Fibroblast of lung (primary cell): ENCODE measurements at places on chromosomes 11 and 22. TPM values are rescaled to one million over a fixed set of nuclear protein-coding genes. Genes with fewer than 3 reads are reported as not detected.

The CRYBA4 gene
- not detected in 2 replicates for total RNA-seq

DNA sequence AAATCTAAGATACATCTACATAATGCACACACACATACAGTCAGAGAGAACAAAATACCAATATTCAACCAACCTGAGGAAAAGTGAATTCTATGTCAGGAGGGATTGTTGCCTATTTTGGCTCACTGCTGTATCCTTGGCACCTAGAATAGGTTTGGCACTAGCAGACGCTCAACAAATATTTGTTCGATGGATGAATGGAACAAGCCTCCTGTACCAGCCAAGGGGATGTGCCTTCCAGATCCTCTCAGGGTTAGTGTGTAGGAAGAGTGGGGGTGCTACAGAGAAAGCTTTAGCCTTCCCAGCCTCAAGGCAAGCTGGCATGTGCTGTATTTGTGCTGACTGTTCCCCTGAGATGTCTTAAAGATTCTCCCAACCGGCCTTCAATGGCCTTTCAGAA, 23.3 kb upstream of the POU2AF1 start:
- H3K36me3 ChIP-seq = no peaks in the 10 kb centered on the region
- no peak overlapping the region for H3K4me3 ChIP-seq
- no peak overlapping the region for H3K27ac ChIP-seq
- H3K27me3 ChIP-seq = peaks cover 3% of the 10 kb centered on the region

DNA sequence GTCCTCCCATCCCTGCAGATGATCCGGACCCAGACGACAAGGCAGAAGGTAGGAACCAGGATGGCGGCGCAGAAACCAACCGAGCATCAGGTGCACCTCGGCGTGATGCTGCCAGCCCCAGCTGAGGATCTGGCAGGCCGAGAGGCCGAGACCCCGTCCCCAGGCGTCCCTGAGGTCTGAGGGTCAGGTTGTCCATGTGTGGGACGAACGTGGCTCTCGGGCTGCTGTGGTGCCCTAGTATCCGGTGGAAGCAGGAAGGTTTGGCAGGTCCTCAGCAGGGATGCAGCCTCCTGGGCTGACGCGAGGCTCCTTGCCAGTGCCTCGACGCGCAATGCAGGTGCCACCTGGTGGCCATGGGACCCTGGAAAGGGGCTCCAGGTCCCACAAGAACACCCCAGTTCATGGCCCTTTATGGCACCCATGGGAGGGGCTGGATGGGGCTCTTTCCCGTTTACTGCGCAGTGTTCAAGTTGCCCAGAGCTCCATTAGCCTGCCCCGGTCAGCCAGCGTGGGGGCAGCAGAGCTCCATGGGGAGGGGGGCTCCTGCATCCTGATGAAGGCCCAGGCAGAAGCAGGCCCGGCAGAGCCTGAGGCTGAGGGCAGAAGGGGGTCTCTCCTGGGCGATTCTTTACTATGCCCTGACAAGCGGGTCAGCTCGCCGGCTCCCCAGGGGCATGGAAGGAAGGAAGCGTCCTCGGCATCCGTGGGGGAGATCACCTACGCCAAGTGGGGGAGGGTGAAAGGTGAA, 129.9 kb downstream of the CTTN start:
- H3K4me1 ChIP-seq = no peaks in the 10 kb centered on the region
- H3K36me3 ChIP-seq = no peaks in the 10 kb centered on the region
- no peak for DNase-seq

- H3K4me3 ChIP-seq = no peak overlapping the region
- H3K4me1 ChIP-seq = no peaks in the 10 kb centered on the region
- H3K36me3 ChIP-seq = no peaks in the 10 kb centered on the region
- no peaks in the 10 kb centered on the region for H3K27me3 ChIP-seq
Observed at GRCh38 chr11:14907411-14908213, 15.6 kb upstream of the CYP2R1 start.

DNA sequence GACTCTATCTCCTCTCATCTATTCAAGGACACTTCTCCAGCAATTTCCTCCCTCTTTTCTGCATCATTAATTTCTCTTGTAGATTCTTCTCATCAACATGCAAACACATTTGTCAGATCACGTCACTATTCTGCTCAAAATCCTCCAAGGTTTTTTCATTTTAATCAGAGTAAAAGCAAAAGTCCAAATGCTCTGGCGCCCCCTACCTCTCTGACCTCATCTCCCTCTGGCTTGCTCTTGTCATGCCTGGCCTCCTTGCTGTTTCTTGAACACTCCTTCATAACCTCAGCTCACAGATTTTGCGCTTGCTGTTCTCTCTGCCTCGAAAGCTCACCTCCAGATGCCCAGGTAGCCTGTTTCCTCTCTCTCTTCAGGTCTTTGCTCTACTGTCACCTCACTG, 22.4 kb downstream of the RTCB start:
- peak; percentile 16 for DNase-seq
- H3K4me1 ChIP-seq = no peaks in the 10 kb centered on the region
- no peak overlapping the region for H3K4me3 ChIP-seq
- H3K36me3 ChIP-seq = peaks cover 6% of the 10 kb centered on the region
- no peaks in the 10 kb centered on the region for H3K27me3 ChIP-seq
- no peak overlapping the region for H3K27ac ChIP-seq

GRCh38 chr11:112961146-112961668, at the start of gene NCAM1:
Gene NCAM1 (plus strand): TSS chr11:112961420.
- DNase-seq = peak; percentile 84
- H3K4me1 ChIP-seq = no peaks in the 10 kb centered on the region
- H3K36me3 ChIP-seq = no peaks in the 10 kb centered on the region
- peaks cover 11% of the 10 kb centered on the region for H3K27me3 ChIP-seq
- H3K4me3 ChIP-seq = peak within 1 kb of the TSS; percentile 56

The LSP1 gene
- total RNA-seq = 1.8 and 6.7 TPM in 2 replicates

DNA sequence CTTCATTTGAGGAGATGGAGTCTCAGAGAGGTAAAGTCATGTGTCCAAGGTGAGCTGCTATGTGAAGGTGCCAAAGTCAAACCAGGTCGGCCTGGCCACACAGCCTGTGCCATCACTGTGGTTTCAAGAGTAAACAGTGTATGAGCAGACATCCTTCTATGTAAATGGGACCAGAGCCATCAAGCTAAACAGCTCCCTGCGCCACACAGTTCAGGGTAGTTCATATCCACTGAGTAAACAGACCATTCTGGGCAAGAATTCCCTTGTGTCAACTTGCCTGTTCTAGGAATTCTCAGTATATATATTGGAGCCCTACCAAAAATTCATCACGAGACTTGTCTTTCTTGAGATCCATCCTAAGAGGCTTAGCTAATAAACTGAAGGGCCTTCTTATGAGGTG, 77.5 kb downstream of the AMOTL1 start:
- no peaks in the 10 kb centered on the region for H3K27me3 ChIP-seq
- peak; percentile 27 for DNase-seq
- peaks cover 4% of the 10 kb centered on the region for H3K4me1 ChIP-seq
- H3K4me3 ChIP-seq = no peak overlapping the region
- H3K27ac ChIP-seq = no peak overlapping the region
- H3K36me3 ChIP-seq = peaks cover 1% of the 10 kb centered on the region

DNA sequence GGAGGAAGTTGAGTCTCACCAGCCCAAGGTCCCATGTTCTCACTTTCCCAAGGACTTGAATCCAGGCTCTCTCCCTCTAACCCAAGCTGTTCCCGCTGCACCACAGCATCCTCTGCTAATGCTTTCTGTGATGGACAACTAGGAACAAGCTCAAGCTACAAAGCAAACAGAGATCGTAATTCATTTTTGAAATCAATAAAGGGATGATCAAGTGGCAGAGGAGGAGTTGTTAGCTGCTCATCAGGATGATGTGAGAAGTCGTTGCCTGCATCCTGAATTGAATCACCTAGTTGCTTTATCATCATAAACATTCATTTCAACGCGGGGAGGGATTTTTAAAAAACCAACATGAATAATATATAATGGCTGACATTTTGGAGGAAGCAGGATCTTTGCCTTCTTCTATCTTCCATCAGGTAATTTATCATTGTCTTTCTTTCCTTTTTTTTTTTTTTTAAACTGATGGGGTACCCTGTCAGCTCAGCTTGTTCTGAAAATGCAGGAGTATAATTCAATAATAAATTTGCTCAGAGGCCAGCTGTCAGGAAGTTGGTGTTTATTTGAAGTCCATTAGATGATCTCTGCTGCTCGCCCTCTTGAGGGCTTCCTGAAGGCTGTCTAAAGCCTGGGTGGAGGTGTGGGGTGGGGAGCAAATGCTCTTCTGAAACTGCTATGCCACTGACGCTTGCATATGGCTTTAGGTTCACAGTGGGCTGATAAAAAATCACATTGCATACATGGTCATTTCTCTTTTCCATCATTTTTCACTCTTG, 174.4 kb upstream of the NARS2 start:
- no peaks in the 10 kb centered on the region for H3K36me3 ChIP-seq
- no peak for DNase-seq
- H3K4me3 ChIP-seq = no peak overlapping the region
- H3K27me3 ChIP-seq = no peaks in the 10 kb centered on the region
- no peaks in the 10 kb centered on the region for H3K4me1 ChIP-seq
- no peak overlapping the region for H3K27ac ChIP-seq

- H3K27me3 ChIP-seq = no peaks in the 10 kb centered on the region
- no peaks in the 10 kb centered on the region for H3K4me1 ChIP-seq
- peak; percentile 37 for DNase-seq
Observed at GRCh38 chr11:11608783-11609232, 13.0 kb downstream of the GALNT18 start.

The SORL1 gene
- 3.6 and 10.9 TPM in 2 replicates for total RNA-seq

The PEX16 gene
- total RNA-seq = 31.8 and 44.4 TPM in 2 replicates

- no peaks in the 10 kb centered on the region for H3K4me1 ChIP-seq
- no peak overlapping the region for H3K27ac ChIP-seq
- DNase-seq = no peak
- H3K36me3 ChIP-seq = peaks cover 3% of the 10 kb centered on the region
Observed at GRCh38 chr22:41844513-41844912, 11.6 kb downstream of the SREBF2 start.

The CHRM4 gene
- under 0.01 TPM in 1 of 2 replicates, not detected in the other for total RNA-seq

GRCh38 chr11:22076271-22076930, 116.5 kb upstream of the ANO5 start:
- H3K4me3 ChIP-seq = no peak overlapping the region
- no peak for DNase-seq
- H3K36me3 ChIP-seq = no peaks in the 10 kb centered on the region
- H3K4me1 ChIP-seq = no peaks in the 10 kb centered on the region

DNA sequence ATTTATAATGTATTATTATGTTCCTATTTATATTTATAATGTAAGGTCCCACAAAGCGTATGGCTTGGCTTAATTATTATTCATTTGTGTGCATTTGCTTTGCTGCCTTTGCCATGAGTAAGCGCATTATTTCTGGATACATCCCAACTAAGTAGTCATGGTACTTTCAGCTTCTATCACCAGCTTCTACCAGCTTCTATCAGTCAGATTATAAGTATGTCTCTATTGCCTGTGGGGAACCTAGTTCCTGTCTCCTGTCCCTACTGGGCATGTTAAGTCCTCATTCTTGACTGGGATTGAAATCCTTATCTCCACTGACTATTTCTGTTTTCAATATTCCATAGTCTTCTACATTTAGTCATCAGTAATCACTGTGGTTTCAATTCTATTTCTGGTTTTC, 33.5 kb upstream of the OR10W1 start:
- DNase-seq = peak; percentile 19
- H3K36me3 ChIP-seq = no peaks in the 10 kb centered on the region
- H3K4me3 ChIP-seq = no peak overlapping the region
- no peaks in the 10 kb centered on the region for H3K4me1 ChIP-seq
- no peak overlapping the region for H3K27ac ChIP-seq
- H3K27me3 ChIP-seq = no peaks in the 10 kb centered on the region

The XKR3 gene
- total RNA-seq = 0.17 TPM in 1 of 2 replicates, not detected in the other

- no peak within 1 kb of the TSS for H3K27ac ChIP-seq
- H3K36me3 ChIP-seq = no peaks in the 10 kb centered on the region
- no peak for DNase-seq
- H3K4me3 ChIP-seq = no peak within 1 kb of the TSS
- peaks cover 26% of the 10 kb centered on the region for H3K27me3 ChIP-seq
Observed at GRCh38 chr11:17014321-17014832, at the start of gene PLEKHA7. Gene PLEKHA7 (minus strand): TSS chr11:17014414. CDS start chr11:17014401, 13 bp downstream.

GRCh38 chr11:88484873-88485621, 147.5 kb upstream of the CTSC start:
- no peak overlapping the region for H3K4me3 ChIP-seq
- no peaks in the 10 kb centered on the region for H3K27me3 ChIP-seq
- H3K27ac ChIP-seq = no peak overlapping the region
- DNase-seq = peak; percentile 29
- peaks cover 12% of the 10 kb centered on the region for H3K4me1 ChIP-seq
- H3K36me3 ChIP-seq = no peaks in the 10 kb centered on the region

DNA sequence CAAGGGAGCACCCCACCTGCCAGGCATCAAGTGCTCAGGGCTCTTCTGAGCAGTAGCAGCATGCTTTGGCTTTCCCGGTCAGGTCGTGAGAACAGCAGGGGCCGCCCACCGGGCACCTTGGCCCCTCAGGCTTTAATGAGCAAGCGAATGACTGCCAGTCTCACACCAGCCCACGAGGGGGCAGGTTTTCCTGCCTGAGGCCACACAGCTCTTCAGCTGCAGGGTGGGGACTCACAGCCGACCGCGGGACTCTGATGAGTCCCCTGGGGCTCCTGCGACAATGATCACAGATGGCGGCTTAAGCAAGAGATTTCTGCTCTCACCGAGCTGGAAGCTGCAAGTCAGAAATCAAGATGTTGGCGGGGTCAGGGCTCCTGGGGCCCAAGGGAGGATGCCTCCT, 14.3 kb upstream of the FGF19 start:
- H3K4me3 ChIP-seq = no peak overlapping the region
- H3K27me3 ChIP-seq = peaks cover 16% of the 10 kb centered on the region
- no peak overlapping the region for H3K27ac ChIP-seq

- no peaks in the 10 kb centered on the region for H3K4me1 ChIP-seq
- no peak for DNase-seq
- no peaks in the 10 kb centered on the region for H3K36me3 ChIP-seq
- H3K27ac ChIP-seq = no peak overlapping the region
Observed at GRCh38 chr11:111469200-111469599, 43.0 kb downstream of the BTG4 start.

DNA sequence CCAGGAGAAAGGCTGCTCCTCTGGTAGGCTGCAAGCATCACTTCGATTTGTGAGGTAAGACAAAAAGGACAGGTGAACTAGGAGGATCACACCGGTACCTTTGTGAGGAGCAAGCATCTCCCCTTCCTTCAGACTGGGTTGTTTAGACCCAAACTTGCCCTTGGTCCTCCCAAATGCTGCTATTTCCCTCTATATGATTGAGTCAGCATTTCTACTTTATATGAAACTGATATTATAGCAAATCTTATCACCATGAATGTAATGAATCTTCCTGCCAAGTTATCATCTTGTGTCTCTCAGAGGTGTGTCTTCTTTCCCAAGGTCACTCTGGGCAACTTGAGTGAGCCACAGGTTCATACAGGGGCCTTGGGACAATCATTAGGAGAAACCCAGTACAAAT, 61.0 kb downstream of the KIRREL3 start:
- no peaks in the 10 kb centered on the region for H3K4me1 ChIP-seq
- DNase-seq = no peak
- no peak overlapping the region for H3K4me3 ChIP-seq
- no peaks in the 10 kb centered on the region for H3K36me3 ChIP-seq

- DNase-seq = no peak
- H3K27ac ChIP-seq = peak overlapping the region; percentile 36
- H3K4me3 ChIP-seq = no peak overlapping the region
- H3K4me1 ChIP-seq = peaks cover 13% of the 10 kb centered on the region
- H3K36me3 ChIP-seq = peaks cover 34% of the 10 kb centered on the region
Observed at GRCh38 chr11:123056835-123057491, 5.0 kb downstream of the HSPA8 start.

- no peak overlapping the region for H3K27ac ChIP-seq
- no peak for DNase-seq
- H3K27me3 ChIP-seq = no peaks in the 10 kb centered on the region
- H3K4me1 ChIP-seq = no peaks in the 10 kb centered on the region
- H3K4me3 ChIP-seq = no peak overlapping the region
Observed at GRCh38 chr22:26579331-26579886, 10.5 kb downstream of the TPST2 start.
